ENCODE measurements at places on chromosomes 13 and 19.

GRCh38 chr19:31057476-31057875 lies 291.8 kb downstream of the TSHZ3 start:
- no peak for DNase-seq

DNA sequence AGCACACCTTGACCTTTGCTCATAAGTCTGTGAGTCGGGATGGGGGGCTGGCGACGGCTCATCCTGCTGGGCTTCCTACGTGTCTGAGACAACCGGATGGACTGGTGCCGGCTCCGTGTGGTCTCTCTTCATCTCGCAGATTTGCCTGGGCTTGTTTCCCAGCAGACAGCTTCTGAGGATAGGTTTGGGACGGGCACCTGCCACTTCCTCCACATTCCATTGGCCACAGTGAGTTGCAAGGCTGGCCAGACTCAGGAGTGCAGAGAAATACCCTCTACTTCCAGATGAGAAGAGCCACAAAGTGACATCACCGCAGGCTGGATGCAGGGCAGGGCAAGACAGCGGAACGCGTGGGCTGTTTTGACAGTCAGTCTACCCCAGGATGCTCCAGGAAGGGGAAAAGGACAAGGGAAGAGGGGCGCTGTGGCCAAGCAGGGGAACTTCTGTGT lies 48.1 kb downstream of the IRS2 start:
- no peak for DNase-seq

- DNase-seq = no peak
Measured at GRCh38 chr13:106680796-106681472, 113.0 kb upstream of the ARGLU1 start.

DNA sequence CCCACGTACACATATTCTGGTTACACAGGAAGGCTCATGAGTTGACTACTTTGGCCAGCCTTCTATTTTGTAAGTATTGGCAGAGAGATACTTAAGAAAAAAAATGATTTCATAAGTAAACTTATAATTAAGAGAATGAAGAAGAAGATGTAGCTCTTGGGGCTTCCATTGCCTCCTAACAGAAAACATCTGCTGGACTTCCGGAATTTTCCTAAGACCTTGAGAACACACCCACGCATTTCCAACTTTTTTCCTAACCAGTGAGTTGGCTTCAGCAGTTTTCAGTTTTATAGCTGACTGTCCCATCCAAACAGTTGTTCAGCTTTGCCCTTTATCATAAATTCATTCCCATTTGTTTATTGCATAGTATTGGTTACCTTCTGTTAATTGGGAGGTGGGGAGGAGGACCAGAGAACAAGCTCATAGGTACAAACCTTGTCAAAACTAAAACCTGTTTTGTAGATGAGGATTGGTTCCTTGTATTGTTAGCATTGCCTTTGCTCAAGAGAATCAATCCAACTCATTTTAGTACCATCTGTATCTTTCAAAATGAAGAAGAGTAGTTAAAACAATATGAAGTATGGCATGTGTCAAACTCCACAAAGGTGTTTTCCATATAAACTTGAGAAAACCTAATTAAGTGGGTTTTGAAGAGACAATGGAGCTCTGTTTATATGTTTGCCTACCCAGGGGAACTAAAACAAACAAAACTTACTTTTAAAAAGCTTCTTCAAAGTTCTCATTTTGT lies 93.9 kb downstream of the COL4A2 start:
- DNase-seq = no peak

GRCh38 chr13:54029720-54030119 lies 1001.1 kb downstream of the OLFM4 start:
- no peak for DNase-seq

GRCh38 chr19:19416280-19416679 lies 10.8 kb downstream of the GATAD2A start:
- DNase-seq = no peak

GRCh38 chr13:111532111-111532510 lies 211.7 kb downstream of the TEX29 start:
- no peak for DNase-seq

GRCh38 chr13:33034882-33035520 lies 18.8 kb downstream of the KL start:
- DNase-seq = no peak

- DNase-seq = no peak
Measured at GRCh38 chr19:20367811-20368294, 197.7 kb downstream of the ZNF737 start.

DNA sequence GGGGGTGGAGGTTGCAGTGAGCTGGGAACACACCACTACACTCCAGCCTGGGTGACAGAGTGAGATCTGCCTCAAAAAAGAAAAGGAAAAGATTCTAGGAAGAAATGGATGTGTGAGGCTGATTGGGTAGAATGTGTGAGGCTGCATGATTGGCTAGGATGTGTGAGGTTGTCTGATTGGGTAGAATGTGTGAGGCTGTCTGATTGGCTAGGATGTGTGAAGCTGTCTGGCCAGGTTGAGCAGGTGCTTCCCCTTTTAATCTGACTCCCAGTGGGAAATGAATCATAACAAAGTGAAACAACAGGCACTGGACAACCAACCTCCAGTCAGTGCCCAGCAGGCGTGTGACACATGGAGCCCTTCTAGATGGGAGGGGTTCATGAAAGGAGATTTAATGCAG lies 14.7 kb downstream of the C13orf46 start:
- DNase-seq = no peak

DNA sequence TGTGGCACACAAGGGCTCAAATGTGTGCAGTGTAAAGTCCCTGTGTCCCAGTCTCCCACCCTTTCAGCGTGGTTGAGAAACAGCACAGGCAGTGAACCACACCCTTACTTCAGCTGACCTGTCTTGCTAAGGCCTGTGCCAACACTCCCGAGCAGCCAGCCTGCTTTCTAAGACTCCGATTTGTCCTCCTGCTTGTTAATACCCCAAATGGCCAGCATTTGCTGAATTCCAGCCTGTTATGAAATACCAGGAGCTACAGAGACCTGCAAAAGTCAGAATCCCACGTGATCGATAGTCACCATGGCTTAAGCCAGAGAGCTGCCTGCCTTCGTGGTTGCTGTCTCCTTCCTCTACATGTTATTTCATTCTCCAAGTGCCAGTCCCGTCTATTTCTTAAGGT lies 200.5 kb downstream of the FGF9 start:
- no peak for DNase-seq

DNA sequence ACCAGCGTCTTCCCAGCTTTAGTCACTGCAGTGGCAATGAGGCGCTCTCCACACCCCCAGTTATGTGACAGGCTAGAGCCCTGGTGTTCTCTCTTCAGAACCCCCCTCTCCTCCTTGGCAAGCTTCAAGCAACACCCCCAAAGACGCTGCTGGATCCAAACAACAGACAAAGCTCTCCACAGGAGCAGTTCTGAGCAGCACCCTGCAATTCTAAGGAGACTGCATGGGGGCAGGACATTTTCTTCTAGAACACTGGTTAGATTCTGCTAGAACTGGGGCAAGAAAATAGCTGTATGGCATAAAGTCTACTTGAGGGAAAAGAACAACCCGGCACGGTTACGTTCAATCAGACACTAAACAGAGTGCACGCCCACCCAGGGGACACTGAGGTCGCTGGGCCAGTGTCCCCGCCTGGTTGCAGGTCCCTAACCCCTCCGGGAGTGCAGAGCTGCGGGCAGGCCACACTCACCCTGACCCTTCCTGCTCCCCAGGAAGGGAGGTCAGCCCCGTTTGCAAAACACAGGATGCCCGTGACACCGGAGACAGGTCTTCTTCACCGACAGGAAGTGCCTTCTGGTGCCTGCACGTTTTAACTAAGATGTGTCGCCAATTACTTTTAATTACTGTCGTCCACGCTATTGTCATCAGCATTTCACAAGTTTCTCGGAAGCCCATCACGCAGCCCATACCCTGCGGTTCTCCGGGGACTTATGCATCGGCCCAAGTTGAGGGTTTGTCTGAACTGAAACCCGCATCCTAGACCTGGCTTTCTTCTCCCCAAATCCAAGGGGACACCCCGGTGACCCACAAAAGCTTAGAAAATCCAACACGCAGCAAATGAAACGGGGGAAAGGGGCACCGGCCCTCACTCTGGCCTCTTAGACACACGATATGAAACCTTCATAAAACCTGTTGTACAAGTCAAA lies 943 bp downstream of the GJB6 start:
- no peak for DNase-seq

DNA sequence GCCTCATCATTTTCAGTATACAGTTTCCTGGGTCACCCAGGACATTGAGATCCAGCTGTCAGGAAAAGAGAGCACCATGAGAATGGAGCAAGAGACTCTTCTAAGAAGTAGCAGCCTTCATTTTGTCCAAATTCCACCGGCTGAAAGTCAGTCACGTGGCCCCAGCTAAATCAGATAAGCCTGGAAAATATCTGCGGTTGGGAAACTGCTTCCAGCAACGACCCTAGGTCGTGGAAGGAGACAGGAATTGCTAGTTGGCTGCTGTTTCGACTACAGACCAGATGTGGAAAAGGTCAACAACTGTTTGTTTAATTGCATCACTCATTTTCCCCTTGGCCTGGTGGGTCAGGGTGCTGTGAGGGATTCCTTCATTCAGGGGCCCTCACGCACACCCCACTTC lies 107.0 kb downstream of the ZNF536 start:
- no peak for DNase-seq

DNA sequence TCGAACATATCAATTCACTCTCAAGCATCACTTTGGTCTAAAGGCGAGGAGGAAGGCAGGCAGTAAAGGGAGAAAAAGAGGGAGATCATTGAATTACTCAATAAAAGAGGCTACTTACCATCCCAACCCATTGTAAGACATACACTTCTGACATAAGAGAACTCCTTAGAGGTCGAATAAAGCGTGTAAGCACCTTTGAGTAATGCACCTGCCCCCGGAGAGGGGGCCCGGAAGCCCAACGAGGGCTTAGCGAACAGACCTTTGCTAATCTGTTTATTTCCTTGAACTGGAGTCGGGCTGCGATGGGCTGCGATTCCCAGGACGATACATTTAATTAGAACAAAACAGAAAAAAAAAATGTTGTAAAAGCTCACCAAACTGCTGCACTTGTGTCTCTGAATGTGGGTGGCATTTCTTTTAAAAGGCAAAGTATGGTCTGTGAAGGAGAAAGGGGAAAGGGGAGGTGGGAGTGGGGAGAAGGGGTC lies 3.0 kb downstream of the ZC3H4 start:
- peak; percentile 26 for DNase-seq

- DNase-seq = no peak
Measured at GRCh38 chr13:50243931-50244330, 228.7 kb downstream of the KCNRG start.

- no peak for DNase-seq
Measured at GRCh38 chr13:109545931-109546330, 240.5 kb downstream of the IRS2 start.

DNA sequence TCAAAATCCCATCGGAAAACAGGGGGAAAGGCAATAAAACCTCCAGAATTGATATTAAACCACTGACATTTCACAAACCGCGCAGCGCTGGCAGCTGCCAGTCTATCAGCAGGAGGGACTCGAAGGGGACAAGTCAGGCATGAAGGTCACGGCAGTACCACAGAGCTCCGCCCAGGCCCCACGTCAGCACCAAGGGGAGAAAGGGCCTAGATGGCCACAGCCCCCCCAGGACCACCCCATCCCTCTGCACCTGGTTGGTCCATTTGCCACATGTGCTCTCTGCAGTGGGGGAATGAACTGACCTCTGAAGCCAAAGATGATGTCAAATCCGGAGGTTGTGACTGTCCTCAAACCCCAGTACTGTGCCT lies 9.5 kb upstream of the VSTM2B start:
- no peak for DNase-seq

DNA sequence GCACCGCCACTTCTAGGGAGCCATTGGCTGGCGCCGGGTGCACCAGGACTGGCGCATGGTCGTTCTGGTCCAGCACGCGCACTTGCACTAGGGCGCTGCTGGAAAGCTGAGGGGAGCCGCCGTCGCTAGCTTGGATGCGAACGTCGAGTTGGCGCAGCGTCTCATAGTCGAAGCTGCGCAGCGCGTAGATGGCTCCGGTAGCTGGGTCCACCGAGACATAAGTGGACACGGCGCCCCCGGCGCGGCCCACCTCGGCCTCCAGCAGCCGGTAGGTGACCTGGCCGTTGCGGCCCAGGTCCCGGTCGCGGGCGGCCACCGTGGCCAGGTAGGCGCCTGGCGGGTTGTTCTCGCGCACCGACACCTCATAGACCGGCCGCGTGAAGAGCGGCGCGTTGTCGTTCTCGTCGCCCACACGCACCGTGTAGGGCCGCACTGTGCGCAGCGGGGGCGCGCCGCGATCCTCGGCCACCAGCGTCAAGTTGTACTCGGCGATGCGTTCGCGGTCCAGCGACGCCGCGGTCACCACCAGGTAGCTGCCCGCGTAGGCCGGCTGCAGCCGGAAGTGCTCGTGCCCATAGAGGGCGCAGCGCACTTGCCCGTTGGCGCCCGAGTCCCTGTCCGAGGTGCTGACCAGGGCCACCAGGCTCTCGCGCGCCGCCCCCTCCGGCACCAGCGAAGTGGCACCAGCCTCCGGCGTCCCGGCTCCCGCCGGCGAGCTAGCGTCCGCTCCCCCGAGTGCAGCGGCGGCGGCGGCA lies 1.7 kb downstream of the PCDH8 start:
- no peak for DNase-seq

DNA sequence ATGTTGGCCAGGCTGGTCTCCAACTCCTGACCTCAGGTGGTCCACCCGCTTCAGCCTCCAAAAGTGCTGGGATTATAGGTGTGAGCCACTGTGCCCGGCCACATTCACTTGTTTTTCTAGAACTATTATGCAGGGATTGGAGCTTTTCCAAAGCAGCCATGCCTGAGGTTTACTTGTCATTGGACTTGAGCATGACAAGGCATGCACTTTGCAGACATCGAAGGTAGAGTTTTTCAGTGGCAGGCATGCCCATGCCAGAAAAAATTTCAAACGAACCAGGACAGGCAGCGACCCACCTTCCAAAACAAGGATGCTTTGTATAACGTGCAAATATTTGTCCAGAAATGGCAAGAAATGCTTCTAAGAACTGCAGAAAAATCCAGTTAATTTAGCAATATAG lies 17.7 kb downstream of the PNMA8A start:
- no peak for DNase-seq

GRCh38 chr13:99905224-99905623 lies 66.3 kb downstream of the ZIC5 start:
- DNase-seq = no peak

DNA sequence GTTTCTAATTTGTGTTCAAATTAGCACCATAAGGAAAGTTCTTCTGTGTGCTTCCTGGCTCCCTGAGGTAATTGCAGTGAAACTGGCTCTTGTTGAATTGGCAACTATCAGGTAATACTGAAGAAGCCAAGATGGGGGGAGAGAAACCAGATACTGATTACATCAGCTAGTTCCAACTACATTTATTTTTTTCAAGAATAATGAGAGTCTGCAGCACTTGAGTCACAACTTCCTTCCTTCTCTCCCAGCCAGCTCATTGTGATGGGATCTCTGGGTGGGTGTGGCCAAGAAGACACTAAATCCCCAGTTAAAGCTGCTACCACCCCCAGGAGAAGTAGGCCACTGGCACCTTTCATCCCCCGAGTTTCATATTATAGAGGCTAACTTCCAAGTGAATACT lies 100.7 kb upstream of the RXFP2 start:
- peak; percentile 32 for DNase-seq

Data from PC-3 (cell line).